A549 treated with ZK216348 at 1 μM for 4 hours (cell line): ENCODE measurements at places on chromosomes 4 and X. TPM values are rescaled to one million over a fixed set of nuclear protein-coding genes. Genes with fewer than 3 reads are reported as not detected.

SNCA gene
- total RNA-seq: 0.20 to 0.74 TPM (median 0.39 TPM) in 3 of 5 replicates, not detected in the others

FABP2 gene
- total RNA-seq: not detected in 5 replicates

ATOH1 gene
- not detected in 5 replicates for total RNA-seq

CHRDL1 gene
- total RNA-seq: not detected in 5 replicates

MFAP3L gene
- 3.9 to 5.7 TPM (median 4.2 TPM) in 5 replicates for total RNA-seq

LINC00632 gene
- total RNA-seq: 1.1 to 2.3 TPM (median 1.8 TPM) in 5 replicates

IL21 gene
- not detected in 5 replicates for total RNA-seq

MAP9 gene
- 5.2 to 7.9 TPM (median 5.6 TPM) in 5 replicates for total RNA-seq

SLC49A3 gene
- 0.14 to 0.44 TPM (median 0.22 TPM) in 4 of 5 replicates, not detected in the other for total RNA-seq

SSX2B gene
- not detected in 5 replicates for total RNA-seq

ANKRD17 gene
- 19.9 to 26.4 TPM (median 21.2 TPM) in 5 replicates for total RNA-seq

TREX2 gene
- total RNA-seq: 0.79 to 2.0 TPM (median 1.3 TPM) in 5 replicates

POF1B gene
- total RNA-seq: 1.9 to 3.1 TPM (median 2.6 TPM) in 5 replicates

LAS1L gene
- 60.3 to 74.0 TPM (median 70.2 TPM) in 5 replicates for total RNA-seq

PPEF2 gene
- not detected in 5 replicates for total RNA-seq

IL2RG gene
- 0.09 to 0.21 TPM (median 0.18 TPM) in 3 of 5 replicates, not detected in the others for total RNA-seq

TMEM35A gene
- not detected in 5 replicates for total RNA-seq
